ENCODE measurements at places on chromosomes 2 and 18.

DNA sequence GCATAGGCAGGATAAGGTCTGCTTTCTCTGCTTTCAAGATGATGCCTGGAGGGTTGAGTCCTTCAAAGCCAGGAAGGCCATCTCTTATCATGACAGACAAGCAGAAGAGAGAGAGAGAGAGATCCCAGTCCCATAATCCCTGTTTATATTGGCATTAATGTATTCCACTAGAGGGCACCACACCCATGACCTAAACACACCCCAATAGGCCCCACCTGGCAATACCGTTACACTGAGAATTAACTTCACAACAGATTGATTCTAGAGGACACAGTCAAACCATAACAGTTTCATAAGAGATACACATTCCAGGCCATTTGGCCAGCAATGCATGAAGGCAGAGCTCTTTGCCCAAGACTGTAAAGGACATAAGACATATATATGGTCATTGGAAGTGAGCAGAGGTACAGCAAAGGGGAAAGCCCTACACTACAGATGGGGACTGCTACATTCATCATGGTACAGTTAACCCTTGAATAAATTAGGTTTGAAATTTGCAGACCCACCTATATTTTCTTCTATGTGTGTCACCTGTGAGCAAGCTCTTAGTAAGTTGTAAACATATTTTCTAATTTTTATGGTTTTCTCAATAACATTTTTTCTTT, 1516.1 kb downstream of the RPIA start:
- no peak for DNase-seq

DNA sequence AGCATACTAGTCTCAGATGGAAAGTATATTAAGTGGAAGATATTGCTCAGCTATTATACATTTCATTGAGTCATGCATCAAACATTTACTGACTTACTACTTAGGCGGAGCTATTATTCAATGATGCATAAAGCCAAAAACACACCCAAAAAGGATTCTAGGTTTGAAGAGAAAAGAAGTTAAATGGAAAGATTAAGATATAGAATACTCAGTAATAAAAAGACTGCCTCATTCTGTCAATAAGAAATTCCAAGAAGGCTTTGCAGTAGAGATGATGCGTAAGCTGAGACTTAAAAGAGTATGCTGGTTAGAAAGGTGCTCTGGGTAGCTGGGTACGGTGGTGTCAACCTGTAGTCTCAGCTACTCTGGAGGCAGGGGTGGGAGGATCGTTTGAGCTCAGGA, 27.6 kb downstream of the STK17B start:
- DNase-seq = no peak

DNA sequence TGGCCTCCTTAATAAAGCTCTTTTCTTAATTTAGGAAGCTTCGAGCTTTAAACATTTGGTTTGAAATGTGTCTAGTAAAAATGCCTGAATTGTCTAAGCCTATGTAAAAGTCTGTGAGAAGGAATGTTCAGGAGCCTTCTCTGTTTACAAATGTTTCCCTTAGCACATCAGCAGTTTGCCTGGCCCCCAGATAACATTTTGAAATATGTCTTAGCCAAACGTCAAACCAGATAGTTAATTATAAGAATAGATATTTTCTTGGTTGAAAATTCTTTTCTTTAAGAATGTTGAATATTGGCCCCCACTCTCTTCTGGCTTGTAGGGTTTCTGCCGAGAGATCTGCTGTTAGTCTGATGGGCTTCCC, 498.6 kb downstream of the CCDC85A start:
- DNase-seq = no peak

- no peak for DNase-seq
Observed at GRCh38 chr2:128773641-128774319, 455.1 kb upstream of the HS6ST1 start.

DNA sequence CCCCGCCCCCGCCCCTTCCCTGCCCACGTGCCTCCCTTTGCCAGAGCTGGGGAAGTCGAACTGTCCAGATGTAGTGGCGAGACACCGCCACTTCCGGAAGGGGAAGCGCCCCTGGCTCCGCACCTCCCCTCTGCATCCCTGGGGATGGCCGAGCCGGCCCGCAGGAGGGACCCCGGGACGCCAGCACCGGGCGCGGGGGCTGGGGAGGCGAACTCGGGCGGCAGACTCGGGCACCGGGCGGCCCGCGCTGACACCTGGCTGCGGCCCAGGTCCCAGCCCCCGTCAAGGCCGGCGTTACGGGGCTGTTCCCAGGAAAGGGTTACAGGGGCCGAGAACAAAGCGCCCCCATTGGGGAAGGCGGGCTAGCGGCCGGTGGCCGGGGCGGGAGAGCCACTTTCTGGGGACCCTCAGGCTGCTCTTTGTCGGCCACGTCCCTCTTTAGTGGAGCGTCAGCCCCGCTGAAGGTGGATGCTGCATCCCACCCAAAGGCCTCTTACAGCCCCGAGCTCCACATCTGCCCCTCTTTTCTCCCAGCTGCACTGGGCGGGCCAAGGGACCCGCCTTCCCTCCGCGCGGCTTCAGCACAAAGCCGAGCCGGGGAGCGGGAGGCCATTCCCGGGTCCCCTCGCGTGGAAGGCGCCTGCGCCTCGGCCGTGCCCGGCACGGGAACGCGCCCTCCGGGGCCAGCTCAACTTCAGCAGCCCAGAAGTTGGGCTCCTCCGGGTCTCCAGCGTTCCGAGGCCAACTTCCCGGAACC, 1.3 kb downstream of the SDC1 start:
- DNase-seq = peak; percentile 2

GRCh38 chr2:154600927-154601494, 97.5 kb upstream of the KCNJ3 start:
- DNase-seq = no peak

- no peak for DNase-seq
Observed at GRCh38 chr2:69202327-69202726, 184.7 kb downstream of the GFPT1 start.

DNA sequence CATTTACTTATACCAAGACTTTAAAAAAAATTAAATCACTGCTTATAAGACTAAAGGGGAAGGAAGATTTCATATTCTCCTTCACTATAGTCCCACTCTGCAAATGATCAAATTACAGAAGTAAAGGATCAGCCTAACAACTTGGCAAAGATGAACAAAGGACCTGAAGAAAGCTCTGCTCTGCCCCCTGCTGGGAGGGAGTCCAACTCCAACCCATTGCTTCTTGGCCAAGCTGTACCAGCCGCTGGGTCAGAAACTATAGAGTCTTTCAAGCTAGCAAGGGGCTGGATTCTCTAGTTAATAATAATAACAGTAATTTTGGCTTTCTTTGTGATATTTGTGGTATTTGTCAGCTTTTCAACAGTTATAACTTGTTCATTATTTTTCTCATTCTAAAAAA, 927.0 kb upstream of the CRIM1 start:
- DNase-seq = no peak

DNA sequence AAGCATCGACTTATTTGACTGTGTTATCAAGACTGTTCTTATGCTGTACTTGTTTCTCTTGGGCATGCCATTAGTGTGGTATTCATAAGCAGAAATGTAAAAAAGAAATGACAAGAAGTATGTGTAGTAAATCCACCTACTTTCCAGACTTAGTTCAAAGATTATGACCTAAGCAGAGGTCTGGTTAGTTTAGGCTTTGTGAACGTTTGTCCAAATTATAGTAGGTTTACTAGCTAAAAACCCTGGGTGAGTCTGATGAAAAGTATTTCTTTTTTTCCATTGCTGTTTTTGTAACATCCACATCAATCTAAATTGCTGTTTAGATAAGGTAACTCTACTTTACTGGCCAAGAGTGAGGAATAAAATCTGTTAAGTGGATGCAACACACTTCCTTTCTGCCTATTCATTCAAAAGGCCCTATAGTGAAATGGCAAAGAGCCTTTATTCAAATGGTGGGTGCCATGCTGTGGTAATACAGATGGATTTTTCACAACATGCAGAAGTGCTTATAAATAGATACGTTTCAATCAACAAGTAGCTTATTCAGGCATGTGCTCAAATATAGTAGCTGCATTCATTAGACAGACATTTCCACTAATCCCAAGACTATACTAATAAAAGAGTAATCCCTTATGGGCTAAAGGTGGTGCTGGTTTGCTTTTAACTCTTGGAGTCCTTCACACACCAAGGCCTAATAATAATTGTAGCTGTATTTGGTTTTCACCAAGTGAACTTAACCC, 122.5 kb upstream of the LTBP1 start:
- DNase-seq = no peak

DNA sequence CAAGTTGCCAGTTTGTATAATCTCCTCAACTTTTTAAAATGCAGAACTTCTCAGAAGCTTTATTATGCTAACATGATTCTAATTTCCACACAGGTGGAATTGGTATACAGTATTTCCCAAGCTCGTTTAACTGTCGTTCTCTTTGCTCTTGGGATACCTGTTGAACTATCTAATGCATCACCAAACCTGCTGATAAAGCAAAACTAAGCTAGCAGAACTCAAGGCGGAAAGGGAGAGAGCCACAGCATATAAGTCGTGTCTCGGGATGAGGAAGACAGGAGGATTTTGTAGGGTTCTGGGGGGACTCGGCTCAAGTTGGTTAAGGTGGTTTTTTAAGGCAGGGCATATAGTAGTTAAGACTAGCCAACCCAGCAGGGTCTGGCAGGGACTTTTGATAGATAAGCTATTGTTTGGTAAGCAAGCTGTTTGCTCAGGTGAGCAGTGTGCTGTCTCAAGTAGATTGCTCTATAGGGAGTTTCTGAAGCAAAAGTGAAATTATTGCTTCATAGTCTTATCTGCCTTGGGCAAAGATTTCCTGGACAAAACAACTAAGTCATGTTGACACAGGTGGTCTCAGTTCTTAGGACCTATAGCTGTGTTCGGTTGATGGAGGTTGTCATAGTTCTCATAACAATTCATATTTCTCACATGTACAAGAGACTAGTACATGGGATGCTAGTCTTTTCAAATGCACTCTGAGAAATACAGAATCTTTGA, 28.2 kb upstream of the CHRNA1 start:
- DNase-seq = no peak

GRCh38 chr2:23767876-23768621, 158.9 kb downstream of the ATAD2B start:
- DNase-seq = no peak

DNA sequence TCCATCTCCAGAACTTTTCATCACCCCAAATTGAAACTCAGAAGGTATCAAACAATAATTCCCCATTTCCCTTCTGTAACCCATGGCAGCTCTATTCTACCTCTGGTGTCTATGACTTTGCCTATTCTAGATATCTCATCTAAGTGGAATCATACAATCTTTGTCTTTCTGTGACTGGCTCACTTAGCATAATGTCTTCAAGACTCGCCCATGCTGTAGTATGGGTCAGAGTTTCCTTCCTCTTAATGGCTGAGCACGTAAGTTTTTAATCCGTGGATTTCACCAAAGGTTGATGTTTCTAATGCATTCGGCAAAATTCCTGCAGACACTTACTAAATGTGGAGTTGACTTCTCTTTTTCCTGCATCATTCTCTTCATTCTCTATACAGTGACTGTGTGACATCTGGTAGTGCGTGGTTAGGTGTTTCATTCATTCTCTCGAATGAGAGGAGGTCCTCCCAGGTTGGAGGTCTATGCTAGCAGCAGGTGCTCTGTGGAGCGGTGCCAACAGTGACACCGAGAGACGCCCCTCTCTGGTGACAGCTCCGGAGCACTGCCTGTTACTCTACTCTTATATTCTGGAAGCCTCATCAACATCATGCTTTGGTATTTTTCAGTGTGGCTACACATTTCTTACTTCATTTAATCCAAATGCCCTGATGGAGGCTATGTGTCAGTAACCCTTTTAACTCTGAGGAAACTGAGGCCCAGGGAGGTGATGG, 50.1 kb downstream of the ATOH8 start:
- DNase-seq = no peak

Measured in AG09309 (cell line).